ENCODE measurements at places on chromosomes 3 and 15. TPM values are rescaled to one million over a fixed set of nuclear protein-coding genes. Genes with fewer than 3 reads are reported as not detected.
A peak's percentile ranks its signal among the peaks of the same experiment; 100 is the strongest.

DNA sequence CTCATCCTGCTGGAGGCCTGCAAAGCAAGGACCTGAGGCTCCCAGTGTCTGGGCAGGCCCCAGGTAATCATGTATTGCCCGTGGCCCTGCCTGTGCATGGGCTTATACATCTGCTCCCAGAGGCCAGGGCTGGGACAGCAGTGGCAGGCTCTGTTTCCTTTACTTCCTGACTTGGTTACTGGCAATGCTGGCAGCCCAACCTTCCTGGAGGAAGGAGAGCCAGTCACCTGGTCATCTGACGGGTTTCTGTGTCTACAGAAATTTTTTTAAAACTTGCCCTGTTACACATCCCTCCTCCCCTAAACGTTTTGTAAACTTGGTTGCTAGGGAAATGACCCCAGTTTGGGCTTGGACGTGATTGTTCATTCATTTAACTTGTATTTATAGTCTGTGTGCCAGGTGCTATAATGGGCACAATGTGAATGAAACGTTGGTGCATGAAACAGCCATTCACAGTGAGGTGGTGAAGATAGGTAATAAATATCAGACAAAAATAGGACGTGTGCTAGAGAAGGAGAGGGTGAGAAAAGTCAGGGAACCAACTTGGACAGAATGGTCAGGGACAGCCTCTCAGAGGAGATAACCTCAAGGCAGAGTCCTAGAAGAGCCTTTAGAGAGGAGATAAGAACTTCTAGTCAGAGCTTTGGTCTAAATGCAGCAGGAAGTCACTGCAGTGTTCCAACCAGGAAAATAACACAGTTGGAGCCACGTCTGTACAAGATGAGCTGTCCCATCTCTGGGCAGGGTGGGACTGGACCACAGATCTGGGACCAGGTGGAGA is 14.1 kb downstream of the TEX264 start:
- DNase-seq, result no peak

- no peak for DNase-seq
Measured at GRCh38 chr3:16305111-16305541, 40.1 kb downstream of the OXNAD1 start.

- no peak for DNase-seq
Measured at GRCh38 chr3:25292595-25292994, 135.5 kb upstream of the RARB start.

DNA sequence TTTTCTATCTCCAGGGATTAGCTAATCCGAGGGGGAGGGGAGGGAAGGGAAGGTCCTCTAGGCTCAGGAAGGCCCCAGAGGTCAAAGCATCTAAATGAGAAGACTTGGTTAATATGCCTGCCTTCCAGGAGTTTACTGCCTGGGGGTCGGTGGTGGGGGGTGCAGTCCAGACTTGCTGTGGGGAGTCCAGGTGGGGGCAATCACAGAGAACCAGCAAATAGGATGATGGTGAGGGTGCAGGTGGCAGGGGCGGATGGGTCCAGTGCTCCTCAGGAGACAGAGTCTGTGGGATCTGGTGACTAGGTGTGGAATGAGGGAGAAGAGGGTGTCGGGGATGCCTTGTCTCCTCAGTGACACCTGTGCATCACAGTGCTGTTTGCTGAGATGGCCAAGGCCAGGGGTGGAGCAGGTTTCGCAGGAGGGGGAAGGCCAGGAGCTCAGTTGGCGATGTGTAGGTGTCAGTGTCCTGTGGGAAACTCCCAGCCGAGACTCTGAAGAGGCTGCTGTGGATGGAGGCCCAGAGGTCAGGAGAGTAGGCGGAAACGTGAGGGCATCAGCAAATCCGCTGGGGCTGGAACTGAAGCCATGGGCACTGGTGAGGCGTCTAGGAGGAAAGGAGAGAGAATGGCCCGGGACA is 8.1 kb downstream of the CFAP100 start:
- peak; percentile 24 for DNase-seq

DNA sequence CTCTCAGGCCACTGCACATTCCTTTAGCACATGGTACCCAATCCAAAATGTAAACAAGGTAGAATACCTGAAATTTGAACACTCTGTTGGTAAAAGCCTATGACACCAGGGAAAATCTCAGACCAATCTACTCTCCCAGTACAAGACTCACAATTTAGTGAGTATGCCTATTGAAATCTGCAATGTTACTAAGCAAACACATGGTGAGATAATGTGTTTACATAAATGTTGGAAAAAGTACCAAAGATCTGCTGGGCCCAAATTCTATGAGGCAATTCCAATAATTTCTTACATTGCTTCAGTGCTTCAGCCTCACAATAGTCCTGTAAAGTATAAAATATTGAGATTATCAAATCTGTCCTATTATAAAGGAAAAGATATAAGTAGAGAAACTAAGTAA is 536.1 kb downstream of the PYDC2 start:
- no peak for DNase-seq

GRCh38 chr3:16935781-16936180 is 51.0 kb downstream of the PLCL2 start:
- no peak for DNase-seq

AGTR1 gene
- total RNA-seq, result not detected

CTXN2 gene
- not detected for total RNA-seq

TTLL13 gene
- total RNA-seq, result not detected

ERICH6 gene
- not detected for total RNA-seq
